ENCODE measurements at places on chromosomes 11 and 22.

- DNase-seq: no peak
Measured at GRCh38 chr11:11843642-11844041, 1.9 kb downstream of the USP47 start.

GRCh38 chr11:77522215-77522614 is 48.3 kb upstream of the PAK1 start:
- no peak for DNase-seq

DNA sequence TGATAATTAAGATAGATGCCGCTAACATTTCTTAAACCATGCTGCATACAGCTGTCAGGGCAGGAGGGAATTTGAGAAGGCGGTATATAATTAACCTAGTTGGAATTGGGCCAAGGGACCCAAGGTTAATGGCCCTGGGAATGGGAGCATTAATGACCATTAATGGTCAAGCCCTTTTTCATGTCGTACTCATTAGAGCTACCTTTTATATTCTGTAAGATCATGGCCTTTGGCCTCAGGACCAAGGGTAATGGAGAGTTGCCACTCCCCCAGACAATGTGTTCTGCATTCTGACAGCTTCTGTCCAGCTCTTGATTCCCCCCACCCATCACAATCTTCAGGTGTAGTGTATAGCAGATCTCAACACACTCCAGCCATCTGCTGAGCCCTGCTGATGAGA is 111.6 kb downstream of the NTM start:
- DNase-seq: no peak

DNA sequence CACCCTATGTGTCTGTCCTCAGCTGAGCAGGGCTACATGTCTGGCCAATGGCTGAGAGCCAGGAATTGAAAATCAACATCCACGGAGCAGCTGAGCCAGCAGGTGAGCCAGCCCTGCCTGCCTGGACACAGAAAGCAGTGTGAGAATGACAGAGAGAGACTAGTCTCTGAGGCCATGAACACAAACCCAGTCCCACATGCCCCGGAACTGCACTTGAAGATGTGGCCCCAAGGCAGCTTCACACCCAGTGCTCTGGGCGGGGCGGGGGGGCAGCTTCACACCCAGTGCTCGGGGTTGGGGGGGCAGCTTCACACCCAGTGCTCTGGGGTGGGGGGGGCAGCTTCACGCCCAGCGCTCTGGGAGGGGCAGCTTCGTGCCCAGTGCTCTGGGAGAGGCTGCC is 37.6 kb downstream of the TRMU start:
- DNase-seq: no peak

GRCh38 chr11:76462317-76462716 is 17.5 kb downstream of the EMSY start:
- no peak for DNase-seq

GRCh38 chr11:14905104-14906033 is 13.3 kb upstream of the CYP2R1 start:
- DNase-seq: no peak
